Epithelial cell of prostate (primary cell): ENCODE measurements at places on chromosomes 13 and 19.

GRCh38 chr19:16851031-16851712 lies 22.0 kb downstream of the SIN3B start:
- DNase-seq: no peak

DNA sequence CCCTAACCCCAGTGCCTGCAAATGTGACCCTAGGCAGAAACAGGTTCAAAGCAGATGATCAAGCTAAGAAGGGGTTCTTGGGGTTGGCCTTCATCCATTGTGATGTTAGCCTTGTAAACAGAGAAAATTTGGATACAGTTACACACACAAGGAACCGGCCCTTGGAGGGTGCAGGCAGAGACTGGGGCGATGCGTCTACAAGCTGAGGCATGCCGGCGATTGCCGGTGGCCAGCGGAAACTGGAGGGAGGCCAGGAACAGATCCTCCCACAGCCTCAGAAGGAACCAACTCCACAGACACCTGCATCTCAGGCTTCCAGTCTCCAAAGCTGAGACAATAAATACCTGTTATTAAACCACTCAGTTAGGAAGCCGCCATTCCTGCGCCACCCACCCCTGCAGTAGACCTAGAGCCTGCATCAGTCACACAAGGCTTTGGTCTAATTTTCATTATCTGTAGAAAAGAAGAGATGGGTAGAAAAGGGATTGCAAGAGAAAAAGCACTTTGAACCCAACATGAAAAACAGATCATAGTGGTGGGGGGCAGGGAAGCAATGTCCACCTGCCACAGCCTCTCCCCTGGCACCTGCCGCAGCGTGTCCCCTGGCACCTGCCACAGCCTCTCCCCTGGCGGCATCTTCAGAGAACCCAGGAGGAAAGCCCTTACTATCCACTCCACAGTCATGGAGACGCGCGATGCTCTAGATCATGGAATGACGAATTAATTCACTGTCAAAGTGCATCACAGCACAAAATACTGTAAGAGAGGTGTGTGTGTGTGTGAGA lies 119.7 kb upstream of the SOX1 start:
- DNase-seq: no peak

GRCh38 chr13:30153545-30154426 lies 153.6 kb downstream of the KATNAL1 start:
- no peak for DNase-seq

GRCh38 chr19:4606921-4607678 lies 32.2 kb upstream of the TNFAIP8L1 start:
- no peak for DNase-seq

- no peak for DNase-seq
Observed at GRCh38 chr13:90430127-90430526, 917.4 kb upstream of the MIR17HG start.

GRCh38 chr19:51096473-51097165 lies 11.6 kb downstream of the CTU1 start:
- no peak for DNase-seq

GRCh38 chr13:25977216-25977615 lies 74.6 kb downstream of the SHISA2 start:
- DNase-seq: no peak

DNA sequence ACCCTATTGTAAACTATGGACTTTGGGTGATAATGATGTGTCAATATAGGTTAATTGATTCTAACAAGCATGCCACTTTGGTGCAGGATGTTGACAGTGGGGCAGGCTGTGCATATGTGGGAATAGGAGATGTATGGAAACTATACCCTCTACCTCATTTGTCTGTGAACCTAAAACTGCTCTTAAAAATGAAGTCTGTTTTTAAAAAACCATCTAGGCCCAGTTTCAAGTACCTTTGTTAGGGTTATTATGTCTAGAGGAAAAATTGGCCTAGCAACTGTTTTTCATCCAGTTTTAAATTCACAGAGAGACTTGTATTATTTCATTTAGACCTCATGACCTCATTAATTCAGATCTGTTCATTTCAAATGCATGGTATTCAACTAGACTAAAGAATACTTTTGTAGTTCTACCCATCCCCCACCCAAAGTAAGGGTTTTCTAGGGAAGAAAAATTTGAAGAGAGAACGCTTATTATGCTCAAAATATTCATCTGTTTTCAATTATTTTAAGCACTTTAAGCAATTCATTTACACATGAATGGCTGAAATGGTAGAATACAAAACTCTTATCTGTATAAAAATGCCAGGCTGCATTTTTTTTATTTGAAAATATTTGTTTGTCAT lies 1781.9 kb upstream of the MIR17HG start:
- DNase-seq: no peak

DNA sequence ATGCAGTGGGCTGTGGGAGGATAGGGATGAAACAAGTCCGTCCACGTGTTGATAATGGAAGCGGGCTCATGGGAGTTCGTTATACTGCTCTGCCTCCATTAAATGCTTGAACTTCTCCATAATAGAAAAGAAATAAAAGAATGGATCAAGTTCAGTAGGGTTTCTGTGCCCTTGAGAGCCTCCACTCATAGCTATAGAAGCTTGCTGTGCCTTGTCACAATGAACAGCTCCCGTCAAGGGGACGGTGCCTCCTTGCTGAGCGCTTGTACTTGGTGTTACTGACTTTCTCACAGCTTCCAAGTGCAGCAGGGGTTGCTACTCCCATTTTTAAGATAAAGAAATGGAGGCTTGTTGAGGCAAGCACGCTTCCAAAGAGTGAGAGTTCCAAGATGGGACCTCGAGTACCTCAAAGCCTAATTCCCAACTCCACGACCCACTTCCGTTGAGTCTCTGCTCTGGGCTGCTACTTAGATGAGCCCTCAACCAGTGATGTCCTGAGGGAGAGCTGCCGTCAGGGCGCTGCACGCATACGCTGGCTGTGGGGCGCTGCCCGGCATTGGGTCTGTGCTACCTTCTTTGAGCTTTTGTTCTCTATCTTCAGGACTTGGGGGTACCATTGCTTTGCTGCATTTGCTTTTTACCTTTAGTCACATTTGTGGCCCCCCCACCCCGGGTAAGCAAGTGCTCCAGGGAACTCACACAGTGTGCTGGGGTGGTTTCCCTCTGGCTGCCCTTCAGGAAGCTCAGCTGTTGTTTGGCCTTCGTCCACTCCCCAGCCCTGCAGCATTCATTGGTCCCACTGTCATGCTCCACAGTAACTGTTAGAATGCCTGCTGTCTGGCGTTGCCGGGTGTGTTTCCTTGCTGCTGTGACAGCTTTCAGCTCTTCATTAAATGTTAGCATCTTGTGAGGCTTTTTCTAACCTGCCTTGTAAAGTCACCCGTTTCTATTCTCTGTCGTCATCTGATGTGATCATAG lies 9.5 kb downstream of the SNRNP70 start:
- no peak for DNase-seq
